ENCODE measurements at places on chromosomes 5 and 9.

DNA sequence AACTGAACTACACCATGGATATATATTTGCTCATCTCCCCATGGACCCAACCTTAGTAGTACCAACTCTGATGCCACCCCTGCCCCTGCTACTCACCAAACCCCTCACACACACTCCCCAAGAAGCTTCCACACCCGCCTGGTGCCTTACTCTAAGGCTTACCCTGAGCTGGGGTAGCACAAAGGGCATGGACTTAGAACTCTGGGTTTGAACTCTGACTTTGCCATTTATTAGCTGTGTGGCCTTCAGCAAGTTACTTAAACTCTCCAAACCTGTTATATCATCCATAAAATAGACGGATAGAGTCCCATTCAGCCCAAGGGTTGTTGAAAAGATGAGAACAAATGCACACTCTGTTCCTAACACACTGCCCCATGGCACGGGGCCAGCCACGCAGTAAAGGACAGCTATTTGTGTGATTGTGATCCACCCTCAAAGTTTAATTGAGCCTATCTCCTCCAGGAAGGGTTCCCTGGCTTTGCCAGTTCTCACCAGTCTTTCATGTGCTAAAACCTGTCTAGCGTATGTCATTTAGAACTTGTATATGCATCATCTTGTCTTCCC, 111.0 kb downstream of the KLHL3 start:
- DNase-seq = no peak

- no peak for DNase-seq
Observed at GRCh38 chr9:71764463-71764862, 3.9 kb downstream of the CEMIP2 start.

DNA sequence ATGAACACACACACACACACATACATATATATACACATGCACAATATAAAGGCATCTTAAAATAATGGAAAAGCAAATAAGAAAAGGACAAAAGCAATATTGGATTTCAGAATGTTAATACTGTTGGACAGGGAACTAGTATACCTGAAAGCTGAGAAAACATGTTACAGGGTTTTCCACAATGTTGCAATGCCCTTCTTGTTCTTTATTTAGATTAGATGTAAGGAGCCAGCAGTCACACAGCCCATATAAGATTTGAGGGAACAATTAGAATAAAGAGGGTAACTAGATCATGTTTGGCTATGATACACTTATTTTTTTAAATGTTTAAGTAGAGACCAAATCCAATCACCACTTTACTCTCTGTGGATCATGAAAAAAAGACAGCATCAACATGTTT, 61.7 kb downstream of the SH3TC2 start:
- no peak for DNase-seq

DNA sequence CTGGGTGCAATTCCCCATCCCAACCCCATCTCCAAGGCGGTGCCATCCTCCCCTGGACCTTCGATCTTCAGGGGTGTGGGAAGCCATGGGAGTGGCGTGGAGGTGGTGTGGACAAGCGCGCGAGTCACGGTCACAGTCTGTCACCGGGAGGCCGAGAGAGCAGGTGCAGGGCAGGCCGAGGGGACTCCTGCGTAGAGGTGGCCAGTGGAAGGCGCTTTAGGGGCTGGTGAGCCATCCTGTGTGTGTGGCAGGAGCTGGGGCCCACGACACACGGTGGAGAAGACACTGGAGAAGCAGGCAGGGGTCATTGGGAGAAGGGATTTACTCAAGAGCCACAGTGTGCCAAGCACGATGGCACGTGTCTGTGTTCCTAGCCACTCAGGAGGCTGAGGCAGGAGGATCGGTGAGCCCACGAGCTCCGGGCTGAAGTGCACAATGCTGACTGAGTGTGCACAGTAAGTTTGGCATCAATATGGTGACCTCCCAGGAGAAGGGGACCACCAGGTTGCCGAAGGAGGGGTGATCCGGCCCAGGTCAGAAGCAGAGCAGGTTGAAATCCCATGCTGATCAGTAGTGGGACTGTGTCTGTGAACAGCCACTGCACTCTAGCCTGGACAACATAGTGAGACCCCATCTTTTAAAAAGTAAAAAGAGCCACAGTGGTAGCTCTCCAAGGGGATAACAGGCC, 145.1 kb upstream of the PHYKPL start:
- DNase-seq = no peak

DNA sequence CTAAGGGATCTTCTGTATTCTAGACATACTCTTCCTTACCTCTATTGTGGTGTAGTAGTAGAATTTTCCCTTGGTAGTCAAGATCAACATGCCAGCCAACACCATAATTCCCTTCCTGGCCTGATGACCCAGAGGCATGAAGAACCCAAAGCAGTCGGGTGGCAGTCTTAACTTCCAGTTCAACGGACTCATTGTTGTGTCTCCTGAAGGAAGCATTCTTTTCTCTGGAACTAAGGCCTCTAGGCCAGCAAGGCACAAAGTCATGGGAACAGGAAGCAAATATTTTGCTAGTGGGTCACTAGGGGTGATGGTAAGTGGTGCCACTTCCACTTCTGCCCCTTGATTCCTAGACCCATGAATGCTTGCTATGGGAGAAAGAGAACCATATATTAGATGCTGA, 55.2 kb upstream of the DAPK1 start:
- DNase-seq = no peak

- peak; percentile 11 for DNase-seq
Observed at GRCh38 chr5:96374653-96375052, 58.4 kb downstream of the PCSK1 start.

DNA sequence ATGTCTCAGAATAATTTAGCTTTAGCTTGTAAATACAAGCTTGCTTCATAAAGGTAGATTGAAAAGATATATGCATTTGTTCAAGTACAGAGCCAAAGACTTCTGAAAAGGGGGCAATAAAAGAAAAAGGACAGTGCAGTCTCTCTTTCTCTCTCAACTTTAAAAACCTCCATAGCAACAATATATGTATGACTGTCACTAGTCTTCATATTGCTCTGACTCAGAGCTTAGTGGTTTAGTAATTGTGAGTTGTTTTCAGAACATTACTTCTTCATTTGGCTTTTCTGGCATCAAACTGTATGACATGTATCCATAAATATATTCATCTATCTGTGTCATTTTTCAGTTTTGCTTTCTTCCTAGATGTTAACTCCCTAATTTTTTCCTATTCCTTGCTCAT, 194.6 kb upstream of the KIF2A start:
- no peak for DNase-seq

GRCh38 chr5:158522776-158523175, 576.9 kb downstream of the EBF1 start:
- no peak for DNase-seq

- DNase-seq = no peak
Observed at GRCh38 chr9:19137282-19137681, 10.0 kb upstream of the PLIN2 start.

- DNase-seq = no peak
Observed at GRCh38 chr5:173180331-173180730, 36.0 kb downstream of the BNIP1 start.

- no peak for DNase-seq
Observed at GRCh38 chr9:83472221-83472665, 66.0 kb downstream of the FRMD3 start.

DNA sequence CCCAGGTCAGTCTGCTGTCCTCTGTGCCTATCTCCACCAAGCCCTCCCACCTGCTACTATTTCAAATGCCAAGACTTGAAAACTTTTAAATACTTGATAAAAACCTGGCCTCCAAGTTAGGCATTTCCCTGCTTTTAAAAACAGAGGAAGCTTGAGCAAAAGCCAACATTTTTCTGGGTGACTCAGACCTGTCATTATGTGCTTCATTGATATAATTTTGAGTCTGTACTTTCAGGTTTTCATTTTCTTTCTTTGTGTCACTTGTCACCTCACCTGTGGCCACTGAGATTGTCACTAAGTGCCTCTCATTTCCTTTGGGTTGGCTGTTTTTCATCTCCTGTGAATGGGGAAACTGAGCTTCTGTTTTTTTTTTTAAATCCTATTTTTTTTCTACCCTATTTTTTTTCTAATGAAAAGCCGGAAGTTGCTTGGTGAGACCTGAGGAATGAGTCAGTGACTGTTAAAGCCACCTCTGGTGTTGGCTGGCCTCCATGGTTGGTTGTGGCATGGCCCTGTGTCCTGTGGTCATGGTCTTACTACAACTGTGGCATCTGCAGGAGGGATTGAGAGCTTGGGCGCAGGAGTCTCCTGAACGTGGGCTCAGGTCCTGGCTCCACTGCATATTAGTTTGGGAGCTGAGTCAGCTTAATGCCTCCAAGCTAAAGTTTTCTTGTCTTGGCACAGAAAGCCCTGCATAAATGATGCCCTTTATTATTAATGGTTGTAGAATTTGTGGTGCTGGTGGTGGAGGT, 56.7 kb downstream of the ARHGAP26 start:
- peak; percentile 35 for DNase-seq

DNA sequence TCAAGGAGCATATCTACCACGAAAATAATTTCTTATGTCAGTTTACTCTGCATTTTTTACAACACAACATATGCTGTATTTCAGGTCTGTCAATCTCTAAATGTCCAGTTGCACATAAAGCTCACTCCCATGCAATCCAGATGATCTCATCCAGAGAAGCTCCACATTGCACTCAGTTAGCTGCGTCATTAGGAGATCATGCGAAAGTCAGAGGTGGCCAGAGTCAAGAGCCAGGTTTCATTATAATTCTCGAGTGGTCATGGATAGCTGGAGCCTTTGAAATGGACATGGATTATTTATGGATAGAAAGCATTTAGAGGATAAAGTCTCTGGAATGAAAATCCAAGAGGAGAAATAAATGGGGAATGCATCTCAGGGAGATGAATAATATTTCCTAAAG, 232.3 kb downstream of the GAS1 start:
- no peak for DNase-seq

- DNase-seq = peak; percentile 8
Observed at GRCh38 chr9:124659099-124659659, 111.9 kb downstream of the NR6A1 start.

DNA sequence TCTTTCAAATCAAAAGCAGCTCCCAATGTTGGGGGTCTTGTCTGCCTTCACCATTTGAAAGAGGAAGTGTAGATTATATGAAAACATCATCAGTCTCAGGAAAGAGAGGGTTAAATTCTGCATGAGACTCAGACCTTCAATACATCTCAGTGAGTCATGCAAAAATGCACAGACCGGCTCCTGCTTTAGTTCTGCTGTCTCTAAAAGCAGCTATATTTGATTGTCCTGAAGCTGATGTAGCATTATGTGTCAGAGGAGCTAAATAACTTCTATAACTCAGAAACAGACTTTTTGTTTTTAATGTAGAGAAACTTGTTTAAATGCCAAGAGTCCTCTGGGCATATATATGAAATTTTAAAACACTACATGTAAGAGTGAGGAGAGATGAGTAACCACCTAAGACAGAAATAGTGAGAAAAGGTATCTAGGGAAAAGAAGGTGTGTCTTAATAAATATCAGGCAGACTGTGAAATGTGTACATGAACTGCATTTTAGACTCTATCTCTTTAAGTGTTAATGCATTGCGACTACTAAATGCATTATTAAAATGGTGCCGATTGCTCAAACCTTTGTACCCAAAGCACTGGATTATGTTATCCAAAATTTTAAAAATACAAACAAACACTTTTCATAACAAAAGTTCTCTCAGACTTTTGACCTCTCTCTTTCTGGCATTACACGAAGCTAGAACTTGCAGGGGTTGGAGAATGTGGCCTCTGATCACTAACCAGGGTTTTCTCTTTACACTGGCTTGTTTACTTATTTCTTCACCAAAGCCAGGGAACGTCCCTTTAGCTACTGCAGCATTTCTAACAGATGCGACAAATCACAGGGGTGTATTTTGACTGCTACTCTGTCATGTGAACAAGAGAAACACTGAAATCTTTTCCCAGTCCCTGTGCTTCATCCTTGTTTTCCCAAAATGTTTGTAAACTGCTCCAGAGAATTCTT, 302.3 kb downstream of the ARL15 start:
- no peak for DNase-seq

GRCh38 chr5:126741361-126741760, 35.6 kb upstream of the LMNB1 start:
- no peak for DNase-seq

- DNase-seq = no peak
Observed at GRCh38 chr9:134063571-134064450, 4.0 kb downstream of the BRD3 start.

GRCh38 chr9:124339603-124340146, 75.6 kb downstream of the PSMB7 start:
- DNase-seq = no peak

- no peak for DNase-seq
Observed at GRCh38 chr9:99011161-99011709, 67.5 kb downstream of the COL15A1 start.

DNA sequence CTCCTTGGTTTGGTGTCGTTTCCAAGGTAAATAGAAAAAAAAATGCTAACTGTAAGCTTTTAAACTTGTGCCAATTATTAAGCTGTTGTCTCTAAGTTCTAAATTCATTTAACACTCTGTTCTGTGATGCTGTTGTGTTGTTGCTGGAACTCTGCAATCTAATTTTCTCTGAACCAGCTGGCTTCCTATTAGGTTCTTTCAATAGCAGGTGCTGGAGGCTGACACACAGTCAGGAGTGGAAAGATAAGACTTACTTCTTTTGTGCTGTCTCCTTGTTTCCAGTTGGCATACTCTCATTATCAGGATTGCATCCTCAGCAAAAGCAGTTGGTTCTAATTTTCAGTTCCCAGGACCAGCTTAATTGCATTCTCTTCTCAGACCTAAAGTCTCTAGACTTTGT, 1252.6 kb upstream of the NUDT12 start:
- DNase-seq = no peak

DNA sequence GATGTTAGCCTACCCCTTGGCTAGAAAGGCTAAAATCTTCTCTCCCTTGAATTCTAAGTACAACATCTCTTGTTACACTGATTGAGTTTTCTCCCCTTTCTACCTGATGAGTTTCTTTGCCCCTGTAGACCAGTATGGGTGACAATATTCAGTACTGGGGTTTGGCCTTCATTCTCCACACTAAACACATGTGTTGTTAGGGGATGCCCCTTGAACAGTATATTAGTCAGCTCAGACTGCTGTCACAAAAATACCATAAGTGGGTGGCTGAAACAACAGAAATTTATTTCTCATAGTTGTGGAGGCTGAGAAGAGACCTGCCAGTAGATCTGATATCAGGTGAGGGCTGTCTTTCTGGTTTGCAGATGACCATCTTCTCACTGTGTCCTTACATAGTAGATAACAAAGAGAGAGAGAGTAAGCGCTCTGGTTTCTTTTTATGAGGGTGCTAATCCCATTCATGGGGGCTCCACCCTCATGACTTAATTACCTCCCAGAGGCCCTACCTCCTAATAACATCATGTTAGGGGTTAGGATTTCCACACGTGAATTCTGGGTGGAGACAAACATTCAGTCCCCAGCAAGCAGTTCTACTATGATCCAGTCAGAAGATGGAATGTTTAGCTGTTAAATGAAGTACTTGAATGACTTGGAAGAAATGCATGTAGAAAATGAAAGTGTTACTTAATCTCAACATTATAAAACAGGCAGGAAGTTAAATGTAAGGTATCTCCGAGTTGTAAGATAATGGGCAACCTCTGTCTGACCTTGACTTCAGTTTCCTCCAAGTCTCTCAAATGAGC, 17.5 kb downstream of the VLDLR start:
- no peak for DNase-seq

- DNase-seq = no peak
Observed at GRCh38 chr5:172789687-172790495, 18.9 kb upstream of the DUSP1 start.
